ENCODE measurements at places on chromosomes 7 and 10.

GRCh38 chr10:802506-802905, 113.0 kb upstream of the DIP2C start:
- peak; percentile 56 for DNase-seq

DNA sequence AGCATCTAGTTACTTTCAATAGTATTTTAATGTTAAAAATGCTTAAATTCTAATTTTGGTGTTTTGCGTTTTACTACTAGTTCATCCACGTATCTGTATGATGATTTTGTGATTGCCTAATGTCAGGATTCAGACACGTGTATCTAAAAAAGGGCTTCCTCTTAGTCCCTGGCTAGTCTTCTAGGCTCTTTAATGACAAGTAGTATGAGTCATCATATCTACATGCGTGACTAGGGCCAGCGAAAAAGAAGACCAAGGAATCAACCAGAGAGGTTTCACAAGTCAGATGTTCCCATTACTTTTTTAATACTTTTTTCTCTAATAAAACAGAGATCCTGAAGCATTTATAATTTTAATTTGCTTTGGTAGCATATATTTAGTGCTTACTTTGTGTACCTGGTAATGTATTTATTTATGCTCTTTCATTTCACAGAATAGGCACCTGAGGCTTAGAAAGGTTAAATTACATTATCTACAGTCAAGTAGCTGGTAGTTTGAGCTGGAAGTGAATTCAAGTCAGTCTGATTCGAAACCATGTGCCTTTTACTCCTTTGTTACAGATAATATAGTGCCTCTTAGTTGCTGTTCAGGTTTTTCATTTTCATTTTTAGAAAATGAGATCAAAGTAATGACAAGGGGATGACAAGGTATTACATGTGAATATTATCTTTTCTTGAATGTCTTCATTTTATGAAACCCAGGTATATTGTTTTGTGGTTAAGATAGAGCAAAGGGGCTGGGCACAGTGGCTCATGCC, 140.3 kb downstream of the FOXP2 start:
- DNase-seq = no peak

- no peak for DNase-seq
These were observed 26.3 kb upstream of the WDFY4 start for GRCh38 chr10:48658243-48658974.

DNA sequence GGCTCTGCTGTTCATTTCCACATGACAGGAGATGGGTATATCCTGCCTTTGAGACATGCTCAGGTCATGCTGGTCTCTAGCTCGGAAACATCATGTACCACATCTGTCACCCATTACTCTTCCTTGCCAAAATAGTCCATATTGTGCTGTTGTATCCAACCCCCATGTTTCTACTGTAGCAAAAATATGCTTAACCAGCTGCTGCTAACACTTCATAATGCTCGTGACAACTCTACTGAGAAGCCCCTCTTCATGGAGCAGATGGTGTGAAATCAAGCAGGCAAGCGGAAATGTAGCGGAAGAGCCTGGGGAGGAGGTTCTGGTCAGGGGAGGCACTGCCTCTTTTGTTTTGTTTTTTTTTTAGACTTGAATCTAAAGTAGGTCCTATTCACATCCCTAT, 82.9 kb downstream of the NPY start:
- no peak for DNase-seq

- DNase-seq = peak; percentile 26
These were observed 228.3 kb downstream of the ADARB2 start for GRCh38 chr10:1509011-1509530.

DNA sequence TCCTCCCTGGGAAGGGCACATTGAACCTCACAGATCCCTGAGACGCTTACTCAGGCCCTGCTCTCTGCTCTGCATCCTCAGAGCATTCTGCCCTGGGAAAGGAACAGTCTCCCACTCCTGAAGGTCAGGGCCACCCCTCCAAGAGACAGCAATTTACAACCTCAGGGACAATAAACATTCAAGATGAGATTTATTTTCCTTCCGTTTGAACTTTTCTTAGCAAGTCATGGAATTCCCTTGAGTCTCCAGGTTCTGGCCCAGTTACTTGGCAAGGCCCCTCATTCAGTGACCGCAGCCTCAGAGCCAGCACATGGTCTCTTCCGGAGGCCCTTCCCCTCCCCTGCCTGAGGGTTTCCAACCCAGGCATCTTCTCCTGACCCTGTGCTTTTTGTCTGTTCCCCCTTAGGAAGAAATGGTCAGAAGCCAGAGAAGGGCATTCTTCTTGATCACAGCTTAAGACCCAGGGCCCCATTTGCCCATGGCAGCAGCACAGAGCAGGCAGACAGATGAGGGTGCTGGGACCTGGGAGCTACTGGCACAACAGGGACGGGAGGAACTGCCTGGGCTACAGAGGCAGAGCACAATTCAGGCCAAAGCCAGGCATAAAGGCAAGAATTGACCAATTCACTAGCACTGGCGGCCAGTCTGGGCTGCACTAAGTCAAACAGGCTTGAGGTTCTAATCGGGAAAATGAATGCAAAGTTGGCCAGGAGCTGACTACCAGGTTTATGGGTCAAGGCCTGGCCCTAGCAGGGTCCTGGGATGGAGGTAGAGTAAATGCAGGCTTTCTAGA, 56.7 kb downstream of the VSTM4 start:
- no peak for DNase-seq

DNA sequence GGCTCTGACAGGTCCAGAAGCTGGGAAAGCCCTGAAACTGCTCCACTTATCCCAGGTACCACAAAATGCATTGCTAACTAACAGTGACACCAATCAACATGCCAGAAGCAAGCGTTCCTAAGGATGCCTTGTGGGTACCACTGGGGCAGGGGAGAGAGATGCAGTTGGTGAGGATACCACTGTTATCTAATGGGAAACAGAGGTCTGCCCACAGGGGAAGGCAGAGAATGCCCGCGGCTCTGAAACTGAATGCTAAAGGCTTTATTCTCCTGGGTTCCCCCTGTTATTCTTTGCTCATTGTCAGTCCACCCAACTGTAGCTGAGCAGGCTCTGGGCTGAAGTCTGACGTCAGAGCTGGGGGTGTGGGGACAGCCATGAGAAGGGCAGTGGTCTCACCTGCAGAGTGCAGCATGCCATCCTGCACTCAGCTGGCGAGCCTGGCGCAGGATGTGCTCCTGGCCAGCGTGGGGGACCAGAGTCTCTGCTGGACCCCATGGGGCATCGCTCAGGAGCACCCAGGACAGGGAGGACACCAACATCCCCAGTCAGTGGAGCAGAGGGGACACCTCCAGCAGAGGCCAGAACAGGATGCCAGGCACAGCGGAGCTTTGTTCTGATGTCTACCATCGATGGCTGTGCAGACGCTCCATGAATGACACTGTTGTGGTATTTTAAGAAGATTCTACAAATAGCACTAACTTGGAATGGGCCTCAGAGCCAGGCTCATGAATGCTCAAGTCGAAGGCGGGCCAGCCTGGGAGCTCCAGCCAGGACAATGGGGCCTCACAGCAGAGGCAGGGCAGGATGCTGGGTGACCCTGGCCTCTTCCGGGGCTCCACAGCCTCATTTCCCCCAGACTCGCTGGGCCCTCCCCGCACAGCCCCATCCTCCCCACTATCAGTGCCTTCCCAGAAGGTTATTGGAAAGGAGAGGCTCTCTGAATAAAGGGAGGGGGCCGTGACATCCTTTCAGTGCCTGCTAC, 95.8 kb downstream of the ARHGAP22 start:
- peak; percentile 50 for DNase-seq

GRCh38 chr10:119516381-119517234, 25.9 kb downstream of the RGS10 start:
- DNase-seq = no peak

DNA sequence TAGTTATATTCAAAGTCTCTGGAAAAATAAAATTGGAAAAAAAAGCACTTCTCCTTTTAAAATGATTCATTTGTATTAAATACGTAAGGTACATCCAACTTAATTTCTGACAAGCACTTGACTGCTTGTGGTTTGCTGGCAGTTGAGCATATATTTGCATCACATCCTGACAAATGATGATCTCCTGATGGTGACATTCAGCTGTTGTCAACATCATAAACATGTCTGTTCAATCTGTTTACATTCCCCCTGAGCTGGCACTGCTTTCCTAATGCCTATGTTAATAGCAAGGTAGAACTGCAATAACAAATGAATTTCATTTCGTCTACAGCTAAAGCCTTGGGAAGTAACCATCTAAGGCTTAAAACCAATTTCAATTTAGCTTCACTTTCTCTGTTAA, 24.4 kb downstream of the TSPAN12 start:
- DNase-seq = no peak

DNA sequence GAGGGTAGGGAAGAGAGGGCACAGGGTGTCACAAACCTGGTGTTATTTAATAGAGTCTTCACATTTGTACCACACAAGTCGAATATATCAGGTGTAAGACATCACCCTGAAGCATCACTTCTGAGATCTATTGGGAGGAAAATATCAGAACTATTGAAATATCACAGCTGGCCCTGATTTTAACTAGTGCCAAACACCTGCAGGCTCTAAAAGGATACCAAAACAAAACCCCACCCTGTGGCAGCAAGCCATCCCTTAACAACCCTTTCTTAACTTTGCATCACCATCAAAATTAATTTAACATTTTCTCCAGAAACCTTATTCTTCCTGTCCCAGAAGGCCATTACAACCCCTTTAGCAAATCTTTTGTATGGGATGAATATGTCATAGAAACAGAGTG, 365.4 kb downstream of the SUGCT start:
- DNase-seq = no peak

DNA sequence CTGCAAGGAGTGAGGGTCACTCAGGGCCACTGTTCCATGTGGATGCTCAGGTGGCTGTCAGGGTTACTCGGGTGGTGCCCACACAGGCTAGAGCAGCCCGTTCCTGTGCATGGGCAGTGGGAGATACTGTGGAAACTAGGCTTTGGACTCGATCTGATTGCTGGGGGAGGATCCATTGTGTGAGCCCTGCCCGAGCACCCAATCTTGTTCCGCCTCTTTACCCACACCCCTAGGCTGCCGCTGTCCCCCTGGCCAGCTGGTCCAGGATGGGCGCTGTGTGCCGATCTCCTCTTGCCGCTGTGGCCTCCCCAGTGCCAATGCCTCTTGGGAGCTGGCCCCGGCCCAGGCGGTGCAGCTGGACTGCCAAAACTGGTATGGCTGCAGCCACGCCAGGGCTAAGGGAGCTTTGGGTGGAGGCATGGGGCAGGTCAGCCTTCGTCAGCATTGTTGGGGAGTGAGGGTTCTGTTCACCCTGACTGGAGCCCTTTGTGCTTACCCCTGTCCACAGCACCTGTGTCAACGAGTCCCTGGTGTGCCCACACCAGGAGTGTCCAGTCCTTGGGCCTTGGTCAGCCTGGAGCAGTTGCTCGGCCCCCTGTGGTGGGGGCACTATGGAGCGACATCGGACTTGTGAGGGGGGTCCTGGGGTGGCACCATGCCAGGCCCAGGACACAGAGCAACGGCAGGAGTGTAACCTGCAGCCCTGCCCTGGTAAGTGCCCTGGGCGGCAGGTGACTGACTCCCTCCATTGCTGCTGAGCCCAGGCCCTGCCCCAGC, 12.4 kb upstream of the ZNF862 start:
- no peak for DNase-seq

DNA sequence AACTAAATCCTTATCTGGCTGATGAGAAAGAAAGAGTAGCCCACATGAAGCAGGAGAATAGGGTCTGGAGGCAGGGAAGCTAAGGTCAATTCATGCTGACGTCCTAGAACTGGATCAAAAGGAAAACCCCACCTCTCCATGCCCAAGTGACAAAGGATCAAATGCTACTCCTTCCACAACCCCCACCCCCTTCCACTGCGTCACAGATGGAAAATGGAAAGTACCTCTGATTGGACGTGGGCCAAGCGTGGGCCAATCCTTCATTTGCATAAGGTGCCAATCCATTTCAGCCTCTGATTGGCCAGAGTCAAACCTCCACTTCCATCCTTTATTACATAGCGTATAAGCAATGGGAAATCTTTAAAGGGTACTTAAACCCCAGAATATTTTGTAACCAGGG, 431.3 kb upstream of the ETV1 start:
- DNase-seq = no peak

DNA sequence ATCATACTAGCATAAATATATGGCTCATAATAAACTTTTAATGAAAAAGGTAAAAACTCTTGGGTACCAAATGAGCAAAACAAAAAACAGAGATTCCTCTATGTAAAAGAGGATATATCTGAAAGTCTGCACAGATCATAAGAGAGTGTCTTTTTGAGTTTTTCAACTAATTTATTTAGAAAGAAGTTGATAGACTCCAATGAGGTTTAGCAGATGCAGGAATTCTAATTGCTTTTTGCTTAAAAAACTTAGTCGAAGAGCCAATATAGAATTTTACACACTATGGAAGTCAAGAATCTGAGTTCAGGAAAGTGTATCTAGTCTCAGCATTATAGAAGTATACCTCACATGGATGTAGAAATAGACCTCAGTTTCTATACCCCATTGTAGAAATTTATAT, 3.4 kb upstream of the MLLT10 start:
- no peak for DNase-seq

DNA sequence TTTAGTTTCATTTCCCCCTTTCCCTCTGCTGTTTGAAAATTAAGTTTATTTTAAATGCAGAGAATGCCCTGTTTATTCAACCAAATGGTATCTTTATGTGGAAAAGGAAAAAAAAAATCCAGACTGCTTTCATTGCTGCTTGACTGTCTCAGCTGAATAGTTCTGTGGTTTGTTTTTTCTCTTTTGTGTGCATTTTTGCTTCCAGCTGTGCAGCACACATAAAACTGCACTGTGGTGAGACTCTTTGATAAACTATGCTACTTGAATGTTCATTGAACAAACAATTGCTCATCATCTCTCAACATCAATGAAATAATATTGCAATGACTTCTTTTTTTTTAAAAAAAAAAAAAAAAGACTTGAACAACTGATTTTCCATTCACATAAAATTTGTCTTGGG, 78.6 kb upstream of the GLI3 start:
- no peak for DNase-seq

DNA sequence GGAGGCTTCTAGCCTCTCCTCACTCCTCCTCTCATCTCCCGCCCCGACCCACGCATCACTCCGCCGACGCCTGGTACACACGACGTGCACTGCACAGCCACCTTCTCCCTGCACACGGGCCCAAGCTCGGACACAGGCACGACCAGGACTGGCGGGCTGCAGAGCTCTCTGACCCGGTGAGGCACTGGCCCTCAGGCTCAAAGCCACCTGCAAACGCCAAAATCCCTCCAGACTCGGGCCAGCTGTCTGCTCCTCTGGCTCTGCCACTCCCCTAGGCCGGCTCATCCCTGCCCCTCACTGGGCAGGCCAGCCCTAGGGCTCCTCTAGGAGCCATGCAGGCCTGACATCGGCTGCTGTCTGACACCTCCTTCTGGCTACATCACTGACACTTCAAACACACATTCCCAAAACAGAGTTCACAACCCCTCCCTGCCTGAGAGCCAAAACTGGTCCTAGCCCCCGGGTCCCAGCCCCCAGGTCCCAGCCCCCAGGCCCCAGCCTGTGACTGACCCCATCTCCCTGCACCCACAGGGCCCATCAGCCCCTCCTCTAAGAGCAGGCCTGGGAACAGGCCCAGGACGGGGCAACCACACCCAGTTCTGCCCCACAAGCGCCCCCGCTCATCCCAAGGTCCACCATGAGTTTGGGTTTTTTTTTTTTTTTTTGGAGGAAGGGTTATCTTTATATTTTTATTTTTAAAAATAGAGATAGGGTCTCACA, 35.1 kb downstream of the MAD1L1 start:
- no peak for DNase-seq

- DNase-seq = no peak
These were observed 22.9 kb downstream of the SORCS1 start for GRCh38 chr10:107141524-107142061.

Measured in coronary artery (tissue), 2 donors.